ENCODE measurements at places on chromosomes 2 and 18. TPM values are rescaled to one million over a fixed set of nuclear protein-coding genes. Genes with fewer than 3 reads are reported as not detected.

CLEC4F gene
- not detected for total RNA-seq

GKN1 gene
- not detected for total RNA-seq

HOXD10 gene
- total RNA-seq: not detected

GMCL1 gene
- total RNA-seq: 11.9 TPM

GKN2 gene
- not detected for total RNA-seq

SKA1 gene
- 29.4 TPM for total RNA-seq

FARSB gene
- 55.5 TPM for total RNA-seq

SIX3 gene
- not detected for total RNA-seq

GCFC2 gene
- total RNA-seq: 16.7 TPM

SPP2 gene
- total RNA-seq: not detected

C2orf92 gene
- total RNA-seq: 0.71 TPM

HMSD gene
- total RNA-seq: 8.9 TPM

AMMECR1L gene
- 20.1 TPM for total RNA-seq

HOXD1 gene
- total RNA-seq: not detected

STPG4 gene
- 0.07 TPM for total RNA-seq

C2orf68 gene
- total RNA-seq: 13.5 TPM

PLCD4 gene
- total RNA-seq: 4.0 TPM

RAB6C gene
- total RNA-seq: not detected

GYPC gene
- total RNA-seq: not detected

All from foreskin keratinocyte (primary cell).